NCI-H1105 (cell line): ENCODE measurements at places on chromosomes 16 and 17.

GRCh38 chr17:11885051-11885450 lies 112.2 kb downstream of the ZNF18 start:
- DNase-seq: no peak

DNA sequence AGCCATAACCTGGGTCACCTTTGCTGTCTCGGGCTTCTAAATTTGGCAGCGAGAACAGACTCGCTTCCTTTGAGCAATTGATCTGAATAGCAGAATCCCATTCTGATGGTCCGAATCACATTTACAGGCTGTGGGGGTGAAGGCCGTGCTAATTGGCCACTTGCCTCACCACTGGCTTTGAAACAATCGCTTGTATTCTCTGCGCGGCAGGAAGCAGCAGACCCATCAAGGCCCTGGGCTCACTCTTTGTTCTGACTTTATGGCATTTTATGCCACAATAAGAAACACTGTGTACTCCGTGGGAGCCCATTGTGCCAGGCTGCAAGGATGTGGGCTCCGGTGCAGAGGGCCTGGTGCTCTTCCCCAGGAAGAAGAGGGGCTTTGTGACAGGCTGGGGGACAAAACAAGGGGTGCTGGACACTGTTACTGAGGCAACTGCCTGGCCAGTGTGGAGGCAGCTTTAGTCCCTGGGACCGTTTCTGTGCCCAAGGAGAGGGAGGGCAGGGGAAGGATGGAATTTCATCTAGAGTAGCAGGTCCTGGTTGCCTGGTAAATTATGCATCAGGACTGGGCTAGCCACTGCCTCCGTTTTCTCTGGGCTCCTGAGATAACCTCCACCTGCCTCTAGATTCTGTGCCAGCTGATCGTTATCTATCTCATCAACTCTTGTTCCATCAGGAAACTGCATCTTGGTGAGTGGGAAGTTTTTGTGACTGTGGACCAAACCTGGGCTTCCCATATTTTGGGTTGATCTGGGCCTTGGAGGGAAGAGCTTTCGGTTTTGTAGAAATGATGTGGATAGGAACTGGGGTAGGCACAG lies 78.5 kb downstream of the MRC2 start:
- DNase-seq: peak; percentile 26

DNA sequence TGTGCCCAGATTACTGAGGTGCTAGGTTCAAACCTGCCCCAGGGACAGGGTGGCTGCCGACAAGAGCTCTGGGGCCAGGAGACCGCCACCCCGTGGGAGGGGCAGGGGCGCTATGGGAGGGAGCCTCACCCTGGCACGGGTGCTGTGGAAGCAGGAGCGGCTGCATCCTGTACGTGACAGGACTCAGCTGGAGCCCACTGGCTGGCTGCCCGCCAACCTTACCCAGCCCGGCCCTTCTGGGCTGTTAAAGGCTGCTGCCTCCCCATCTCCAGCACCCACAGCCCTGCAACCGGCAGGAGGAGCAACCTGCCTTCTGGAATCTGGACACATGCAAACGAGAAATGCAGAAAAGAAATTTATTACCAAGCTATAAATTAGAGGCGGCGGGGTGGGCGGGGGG lies 11.2 kb downstream of the PAM16 start:
- peak; percentile 42 for DNase-seq

DNA sequence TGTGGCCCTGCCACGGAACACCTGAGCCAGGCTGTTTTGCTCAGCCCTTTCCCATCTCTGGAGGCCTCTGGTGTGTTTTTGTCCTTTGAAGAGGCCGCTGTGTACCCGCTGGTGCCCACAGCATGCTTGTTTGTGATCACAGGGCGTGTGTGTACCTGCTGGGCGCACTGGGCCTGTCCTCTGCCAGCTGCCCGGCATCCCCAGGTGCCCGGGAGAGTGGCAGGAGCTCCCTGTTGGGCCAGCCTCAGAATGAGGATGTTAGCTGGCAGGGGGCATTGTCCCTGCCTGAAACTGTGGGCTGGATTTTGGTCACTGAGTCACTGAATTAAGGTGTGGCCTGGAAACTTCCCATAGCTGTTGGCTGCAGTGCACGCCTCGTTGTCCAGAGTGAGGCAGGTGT lies 31.1 kb downstream of the BAIAP2 start:
- no peak for DNase-seq

DNA sequence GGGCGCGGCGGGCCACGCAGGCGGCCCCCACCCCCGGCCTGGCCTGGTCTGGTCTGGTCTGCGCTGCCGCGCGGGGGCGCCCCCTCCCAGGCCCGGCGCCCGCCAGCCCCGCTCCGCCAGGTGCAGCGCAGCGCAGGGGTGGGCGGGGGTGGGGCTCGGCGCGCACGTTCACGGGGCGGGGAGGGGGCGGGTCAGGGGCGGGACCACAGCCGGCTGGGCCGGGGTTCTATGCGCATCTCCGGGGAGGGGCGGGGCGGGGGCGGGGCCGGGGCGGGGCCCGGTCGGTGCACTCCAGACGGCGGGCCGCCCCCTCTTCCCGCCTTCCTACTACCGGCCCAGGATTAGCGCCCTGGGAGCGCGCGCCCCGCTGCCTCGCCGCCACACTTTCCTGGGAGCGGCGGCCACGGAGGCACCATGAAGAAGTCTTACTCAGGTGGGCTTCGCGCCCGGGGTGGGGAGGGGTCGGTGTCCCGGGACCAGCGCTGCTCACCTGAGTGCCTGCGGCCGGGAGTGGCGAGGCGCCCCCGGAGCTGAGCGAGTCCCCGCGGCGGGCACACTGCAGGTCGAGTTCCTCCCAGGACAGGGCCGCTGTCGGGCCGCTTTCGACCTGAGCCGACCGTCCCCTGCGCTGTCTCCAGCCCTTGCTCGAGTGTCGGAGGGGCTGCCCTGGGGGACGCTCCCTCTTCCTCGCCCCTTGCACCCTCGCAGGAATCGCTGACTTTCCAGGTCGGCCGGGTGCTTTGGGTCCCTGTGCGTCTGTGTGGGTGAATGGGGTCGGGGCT lies 140.5 kb downstream of the SEC14L1 start:
- peak; percentile 62 for DNase-seq

GRCh38 chr17:3167574-3167973 lies 29.7 kb upstream of the OR1A2 start:
- DNase-seq: no peak

GRCh38 chr17:31487648-31488263 lies 96.3 kb downstream of the RAB11FIP4 start:
- DNase-seq: peak; percentile 90

GRCh38 chr17:45739786-45740185 lies 44.3 kb upstream of the CRHR1 start:
- DNase-seq: no peak

DNA sequence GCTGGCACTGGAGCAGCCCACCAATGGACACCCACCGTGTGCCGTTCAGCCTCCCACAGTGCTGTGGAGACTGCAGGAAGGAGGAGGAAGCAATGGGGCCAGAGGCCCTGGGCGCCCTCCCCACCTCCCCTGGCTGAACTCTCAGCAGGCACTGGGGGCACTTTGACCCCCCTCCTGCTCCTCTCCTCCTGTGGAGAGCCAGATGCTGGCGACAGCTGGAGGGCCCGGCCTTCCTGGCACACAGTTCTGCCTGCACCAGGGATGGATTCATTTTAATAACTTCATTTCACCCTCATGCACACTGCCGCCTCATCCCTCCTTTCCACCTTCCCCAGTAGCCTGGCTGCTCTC lies 6.0 kb downstream of the NXPH3 start:
- DNase-seq: no peak

- no peak for DNase-seq
Observed at GRCh38 chr16:1543085-1543896, 9.8 kb downstream of the TMEM204 start.

DNA sequence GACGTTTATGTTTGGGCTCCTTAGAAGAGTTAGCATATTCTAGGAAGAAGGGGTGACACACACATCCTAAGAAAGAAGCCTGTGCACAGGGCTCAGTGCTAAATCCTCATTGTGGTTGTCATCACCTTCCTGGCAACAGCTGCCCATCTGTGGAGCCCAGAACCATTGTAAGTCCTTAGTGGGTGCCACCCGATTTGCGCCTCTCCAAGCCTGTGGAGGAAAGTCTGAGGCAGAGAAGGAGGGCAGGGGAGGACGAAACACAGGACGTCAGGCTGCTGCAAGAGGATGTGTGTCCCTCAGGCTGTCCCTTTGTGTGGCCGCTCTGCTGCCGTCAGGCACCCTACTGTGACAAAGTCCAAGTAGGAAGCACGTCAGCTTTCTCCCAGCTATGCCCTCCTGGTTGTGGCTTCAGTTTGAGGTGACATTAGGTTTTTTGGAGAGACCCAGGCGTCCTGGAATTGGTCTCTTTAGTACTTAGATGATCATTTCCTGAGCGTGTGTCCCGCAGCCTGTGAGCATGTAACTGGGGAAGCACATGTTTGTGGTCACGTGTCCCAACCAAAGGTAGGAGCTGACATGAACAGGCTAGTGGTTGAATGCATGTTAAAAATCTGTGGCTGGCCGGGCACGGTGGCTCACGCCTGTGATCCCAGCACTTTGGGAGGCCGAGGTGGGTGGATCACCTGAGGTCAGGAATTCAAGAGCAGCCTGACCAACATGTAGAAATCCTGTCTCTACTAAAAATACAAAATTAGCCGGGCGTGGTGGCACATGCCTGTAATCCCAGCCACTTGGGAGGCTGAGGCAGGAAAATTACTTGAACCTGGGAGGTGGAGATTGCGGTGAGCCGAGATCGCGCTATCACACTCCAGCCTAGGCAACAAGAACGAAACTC lies 10.7 kb downstream of the CLUAP1 start:
- no peak for DNase-seq

DNA sequence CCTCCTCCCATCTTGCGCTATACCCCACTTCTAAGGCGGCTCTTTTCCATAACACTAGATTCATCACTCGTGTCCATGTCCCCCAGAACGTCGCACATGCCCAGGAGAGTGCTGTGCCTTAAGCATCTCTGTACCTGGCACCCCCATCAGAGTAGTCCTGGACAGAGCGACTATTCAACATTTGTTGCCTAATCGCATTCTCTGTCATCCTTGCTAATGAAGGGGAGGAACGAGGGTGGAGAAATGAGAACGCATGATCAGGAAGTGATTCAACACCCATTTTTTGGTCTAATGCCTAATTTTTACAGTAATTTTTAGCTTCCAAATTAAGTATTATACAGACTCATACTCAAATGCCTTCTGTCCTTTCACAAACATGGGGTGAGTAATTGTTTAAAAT lies 53.2 kb downstream of the SLC39A11 start:
- no peak for DNase-seq

DNA sequence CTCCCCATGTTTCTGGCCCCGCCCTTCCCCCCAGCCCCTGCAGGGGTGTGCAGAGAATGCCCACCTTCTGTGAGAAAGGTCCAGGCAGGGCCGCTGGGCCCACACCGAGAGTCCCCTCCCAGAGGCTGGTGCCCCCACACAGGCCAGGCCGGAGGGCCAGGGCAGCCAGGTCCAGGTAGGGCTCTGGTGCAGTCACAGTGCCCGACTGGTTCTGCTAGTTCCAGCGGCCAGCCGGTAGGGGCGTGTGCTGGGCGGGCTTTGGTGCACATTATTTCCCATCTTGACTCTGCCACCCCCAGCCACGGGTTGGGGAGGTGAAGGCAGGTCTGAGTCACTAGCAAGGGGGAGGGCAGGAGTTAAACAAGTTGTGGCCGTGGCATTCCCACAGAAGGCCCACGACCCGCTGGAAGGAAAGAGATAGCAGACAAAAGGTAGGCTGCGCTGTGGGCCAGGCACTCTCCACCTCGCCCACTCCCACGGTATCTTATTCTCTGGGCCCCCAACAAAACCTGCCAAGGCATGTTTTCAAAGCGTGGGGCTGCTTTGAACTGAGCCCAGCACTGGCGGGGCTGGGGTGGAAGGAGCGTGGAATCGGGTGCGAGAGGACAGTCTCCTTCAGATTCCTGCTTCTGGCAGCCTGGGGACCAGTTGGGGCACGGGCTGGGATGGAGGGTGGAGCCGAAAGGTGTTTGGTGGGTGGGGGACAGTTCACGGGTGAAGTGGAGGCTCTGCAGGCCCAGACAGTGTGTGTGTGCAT lies 1.9 kb downstream of the EPN3 start:
- DNase-seq: no peak

GRCh38 chr16:66741950-66742808 lies 9.2 kb downstream of the DYNC1LI2 start:
- DNase-seq: no peak

- no peak for DNase-seq
Observed at GRCh38 chr17:61431594-61432311, 20.5 kb upstream of the TBX4 start.

DNA sequence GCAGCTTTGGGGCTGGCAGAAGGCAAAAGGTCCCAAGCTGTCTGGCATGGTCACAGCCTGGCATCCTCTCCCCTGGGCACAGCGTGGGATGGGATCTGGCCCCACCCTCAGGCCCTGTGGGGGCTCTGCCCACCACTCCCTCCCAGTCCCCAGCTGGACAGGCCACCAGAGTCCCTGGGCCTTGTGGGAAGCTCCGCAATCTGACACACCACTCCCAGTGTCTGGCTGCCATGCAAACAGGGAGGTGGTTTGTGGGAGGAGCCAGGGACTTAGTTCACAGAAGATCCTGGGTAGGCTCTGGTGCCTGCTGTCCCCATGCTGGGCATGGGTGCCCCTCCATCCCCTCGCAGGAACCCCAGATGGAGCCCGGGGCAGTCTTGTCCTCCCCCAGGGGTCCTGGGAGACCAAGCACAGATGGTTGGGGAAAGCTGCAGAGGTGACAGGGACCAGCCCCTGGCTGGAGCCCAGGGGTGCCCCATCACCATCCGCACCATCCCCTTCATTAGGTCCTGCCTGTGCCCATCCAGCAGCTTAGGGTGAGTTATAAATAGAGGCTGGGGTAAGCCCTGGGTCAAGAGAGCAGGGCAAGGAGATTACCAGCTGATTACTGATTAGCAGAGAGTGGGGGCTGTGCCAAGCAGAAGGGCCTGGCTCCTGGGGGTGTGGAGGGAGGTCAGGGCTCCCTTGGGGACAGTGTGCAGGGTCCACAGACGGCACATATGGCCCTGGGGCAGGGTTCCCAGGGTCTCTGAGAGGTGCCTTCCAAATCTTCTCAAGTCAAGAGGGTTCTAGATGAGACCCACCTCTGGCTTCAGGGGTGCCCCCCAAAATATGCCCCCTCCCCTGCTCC lies 6.2 kb downstream of the FSCN2 start:
- no peak for DNase-seq

DNA sequence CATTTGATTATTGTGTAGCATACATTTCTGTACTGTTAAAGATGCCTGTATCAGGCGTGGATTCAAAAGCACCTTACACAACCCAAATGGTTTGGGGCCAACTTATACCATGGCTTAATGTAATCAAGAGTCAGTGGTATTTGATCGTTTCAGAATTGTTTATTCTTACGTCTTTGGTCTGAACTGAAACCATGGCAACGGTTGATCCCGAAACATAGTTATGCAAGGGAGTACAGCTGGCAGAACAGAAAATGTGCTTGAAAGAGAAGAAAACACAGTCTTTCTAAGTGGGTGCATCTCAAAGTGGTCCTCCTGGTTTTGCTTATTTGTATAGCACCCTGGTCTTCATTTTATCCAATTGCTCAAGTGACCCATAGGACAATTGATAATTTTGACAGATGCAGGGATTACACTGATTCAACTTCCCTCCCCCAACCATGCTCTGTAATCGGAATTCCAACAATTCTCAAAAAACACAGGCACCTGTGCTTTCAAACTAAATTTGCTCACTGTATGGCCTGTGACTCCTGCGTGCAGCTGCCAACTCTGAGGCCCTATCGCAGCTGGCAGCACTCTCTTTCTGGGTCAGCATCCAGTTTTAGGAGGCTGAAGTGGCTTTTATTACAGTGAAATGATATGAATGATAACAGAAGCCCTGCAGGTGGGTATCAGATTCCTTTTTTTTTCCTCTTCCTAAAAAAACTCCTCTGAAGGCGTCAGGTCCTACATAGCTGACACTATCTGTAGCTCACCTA lies 77.0 kb upstream of the AXIN2 start:
- peak; percentile 63 for DNase-seq

GRCh38 chr17:55414983-55415382 lies 6.7 kb downstream of the MMD start:
- DNase-seq: no peak
